ENCODE measurements at places on chromosomes 1 and 21.

- no peak for DNase-seq
These were observed 22.6 kb upstream of the FCGR2A start for GRCh38 chr1:161482610-161483009.

GRCh38 chr21:41655259-41655658 lies 111.6 kb downstream of the RIPK4 start:
- DNase-seq: no peak

DNA sequence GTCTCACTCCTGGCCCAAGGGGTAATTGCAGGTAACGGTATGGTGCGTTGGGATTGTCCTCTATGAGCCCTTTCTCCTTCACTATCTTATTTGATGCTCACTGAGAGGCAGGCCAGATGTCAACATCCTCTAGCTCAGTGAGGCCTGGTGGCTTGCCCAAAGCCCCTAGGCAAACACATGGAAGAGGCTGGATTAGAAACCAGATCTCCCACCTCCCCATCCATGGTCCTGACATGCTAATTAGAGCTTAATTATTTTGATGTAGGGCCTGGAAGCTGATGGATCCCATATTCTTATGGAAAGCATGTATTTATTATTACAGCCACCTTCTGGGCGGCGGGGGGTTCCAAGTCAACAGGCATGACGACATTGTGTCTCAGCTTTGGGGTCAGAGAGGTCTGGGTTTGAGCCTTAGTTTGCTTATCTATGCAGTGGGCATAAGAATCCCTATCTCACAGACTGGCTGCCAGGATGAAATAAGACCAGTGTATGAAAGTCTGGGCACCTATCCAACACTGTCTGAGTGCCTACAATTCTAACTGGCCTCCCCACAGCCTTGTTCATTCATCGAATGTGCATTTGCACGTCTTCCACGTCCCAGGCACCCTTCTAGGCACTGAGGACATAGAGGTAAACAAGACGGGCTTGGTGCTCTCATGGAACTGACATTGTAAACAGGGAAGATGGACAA lies 6.2 kb downstream of the SMPDL3B start:
- no peak for DNase-seq

DNA sequence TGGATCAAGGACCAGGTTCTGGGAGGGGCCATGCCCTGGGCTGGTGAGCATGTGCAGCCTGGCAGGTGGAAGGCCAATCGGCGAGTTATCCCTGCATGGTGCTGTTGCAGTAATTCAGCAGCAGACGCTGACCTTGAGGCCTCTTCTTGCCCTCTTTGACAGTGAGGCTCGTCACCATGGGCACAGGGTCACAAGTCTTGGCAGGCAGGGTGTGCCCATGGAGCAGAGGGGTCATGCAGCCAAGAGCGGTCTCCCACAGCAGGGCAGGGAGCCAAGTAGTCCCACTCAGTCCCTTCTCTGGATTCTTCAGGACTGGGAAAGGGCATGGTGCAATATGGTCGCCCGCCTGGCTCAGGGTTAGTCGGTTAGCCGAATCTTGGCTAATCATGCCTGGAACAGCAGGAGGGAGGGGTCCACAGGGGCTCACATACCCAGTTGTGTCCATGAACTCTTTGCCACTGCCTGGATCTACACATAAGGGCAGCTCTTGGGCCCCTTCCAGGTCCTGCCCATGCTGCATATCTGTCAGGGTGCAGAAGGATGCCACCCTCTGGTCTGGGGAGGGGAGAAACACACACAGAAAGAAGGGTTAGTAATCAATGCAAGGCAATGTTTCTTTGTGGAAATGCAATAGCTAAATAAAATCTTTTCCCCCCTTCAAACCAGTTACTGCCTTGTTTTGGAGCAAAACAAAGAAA lies 226.8 kb downstream of the SIPA1L2 start:
- no peak for DNase-seq

DNA sequence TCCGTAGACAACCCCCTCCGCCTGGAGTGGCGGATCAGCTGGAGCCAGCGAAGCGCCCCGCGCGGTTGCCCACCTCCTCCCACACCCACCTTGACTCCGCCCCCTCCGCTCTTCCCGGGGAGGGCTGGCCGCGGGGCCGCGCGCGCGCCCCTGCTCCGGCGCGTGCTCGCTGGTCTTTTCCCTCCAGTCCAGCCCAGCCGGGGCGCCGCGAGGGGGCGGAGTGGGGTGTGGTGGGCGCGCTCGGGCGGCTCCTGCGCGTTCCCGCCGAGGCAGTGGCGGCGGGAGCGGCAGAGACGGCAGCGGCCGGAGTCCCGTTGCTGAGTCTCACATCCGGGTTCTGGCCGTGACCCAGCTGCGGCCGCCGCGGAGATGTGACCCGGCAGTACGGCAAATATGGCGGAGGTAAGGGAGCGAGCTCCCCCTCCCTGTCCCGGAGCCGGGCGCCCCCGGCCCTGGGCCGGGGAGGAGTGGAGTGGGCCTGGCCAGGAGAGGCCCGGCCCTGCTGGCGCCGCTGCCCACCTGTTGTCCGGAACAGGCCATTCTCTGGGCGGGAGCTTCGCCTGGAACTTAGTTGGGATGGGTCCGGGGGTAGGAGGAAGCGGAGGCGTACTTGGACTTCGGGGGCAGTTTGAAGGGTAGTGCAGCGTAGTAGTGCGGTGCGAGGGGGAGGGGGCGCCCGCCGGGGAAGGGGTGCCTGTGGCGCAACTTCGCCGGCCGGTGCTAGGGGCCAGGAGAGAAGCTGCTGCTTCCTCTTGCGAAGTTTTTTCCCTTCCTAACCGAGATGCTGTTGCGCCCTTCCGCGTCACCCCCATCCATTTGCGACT lies 5.4 kb downstream of the MIER1 start:
- DNase-seq: peak; percentile 97

GRCh38 chr1:95096218-95096841 lies 20.8 kb upstream of the TLCD4 start:
- no peak for DNase-seq

DNA sequence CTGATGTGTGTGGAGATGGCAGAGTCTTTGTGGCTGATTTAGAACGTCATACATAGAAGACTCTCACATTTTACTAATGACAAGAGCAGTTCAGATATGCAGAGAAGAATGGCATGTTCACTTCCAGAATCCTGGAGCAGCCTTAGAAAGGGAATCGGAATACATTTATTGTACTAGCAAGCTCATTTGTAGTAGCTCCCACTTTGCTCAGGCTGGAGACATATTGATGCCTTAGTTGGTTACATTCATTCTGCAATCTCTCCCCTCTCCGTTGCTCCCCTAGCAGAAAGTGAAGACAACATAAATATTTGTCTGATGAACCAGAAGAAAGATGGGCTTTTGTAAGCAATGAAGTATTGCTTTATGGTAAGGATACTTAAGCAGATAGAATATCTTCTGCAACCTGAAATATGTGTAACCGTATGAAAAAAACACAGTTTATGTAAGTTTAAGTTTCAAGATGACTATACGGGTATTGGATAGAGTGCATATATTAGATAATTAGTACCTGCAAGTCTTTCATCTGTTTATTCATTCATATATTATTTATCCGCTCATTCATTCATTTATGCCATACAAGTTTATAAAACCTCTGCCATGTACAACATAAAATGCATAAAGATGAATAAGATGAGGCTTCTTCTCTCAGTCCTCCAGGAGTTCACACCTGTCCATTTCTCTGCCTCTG lies 135.7 kb downstream of the CNIH3 start:
- no peak for DNase-seq

DNA sequence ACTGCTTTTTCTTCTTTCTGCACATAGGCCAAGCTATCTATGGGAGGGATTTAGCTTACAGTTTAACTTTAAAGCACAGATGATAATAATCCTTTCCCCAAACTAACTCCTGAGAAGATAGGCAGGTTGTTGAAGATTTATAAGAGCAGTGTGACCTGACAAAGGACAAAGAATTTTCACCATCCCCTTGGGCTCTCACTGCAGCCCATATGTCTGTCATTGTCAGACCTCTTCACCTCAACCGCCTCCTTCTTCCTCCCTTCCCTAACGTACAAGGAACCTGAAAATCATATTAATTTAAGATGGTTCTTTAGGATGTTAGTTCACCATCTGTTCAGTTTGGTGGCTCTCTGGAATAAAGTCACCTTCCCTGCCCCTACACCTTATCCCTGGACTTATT lies 5.0 kb downstream of the RNU1-2 start:
- DNase-seq: no peak

- DNase-seq: no peak
These were observed 840.0 kb upstream of the B3GALT2 start for GRCh38 chr1:194026422-194026821.

- DNase-seq: no peak
These were observed at the start of gene NCF2 for GRCh38 chr1:183590244-183591191. NCF2 (minus strand) TSS chr1:183590459; CDS start chr1:183590329, 130 bp downstream.

GRCh38 chr1:153934746-153935145 lies 11.8 kb downstream of the DENND4B start:
- no peak for DNase-seq

DNA sequence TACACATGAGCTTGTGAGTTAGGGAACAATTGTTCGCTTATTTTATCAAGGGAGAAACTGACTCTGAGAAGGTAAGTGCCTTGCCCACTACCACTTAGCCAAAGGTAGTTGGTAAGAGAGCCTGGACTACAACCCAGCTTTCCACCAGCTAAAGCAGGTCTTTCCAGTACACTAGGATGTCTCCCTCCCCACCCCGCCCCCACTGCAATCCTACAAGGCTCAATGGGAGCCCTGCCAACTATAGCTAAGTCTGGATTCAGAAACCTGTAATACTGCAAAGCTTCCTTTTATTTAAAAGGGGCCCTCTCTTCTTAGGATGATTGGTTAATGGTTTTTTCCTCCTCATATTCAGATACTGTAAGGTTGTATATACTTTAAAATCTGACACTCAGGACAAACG lies 102.0 kb upstream of the C8B start:
- peak; percentile 18 for DNase-seq

GRCh38 chr1:203040513-203041275 lies 14.4 kb downstream of the PPFIA4 start:
- no peak for DNase-seq

DNA sequence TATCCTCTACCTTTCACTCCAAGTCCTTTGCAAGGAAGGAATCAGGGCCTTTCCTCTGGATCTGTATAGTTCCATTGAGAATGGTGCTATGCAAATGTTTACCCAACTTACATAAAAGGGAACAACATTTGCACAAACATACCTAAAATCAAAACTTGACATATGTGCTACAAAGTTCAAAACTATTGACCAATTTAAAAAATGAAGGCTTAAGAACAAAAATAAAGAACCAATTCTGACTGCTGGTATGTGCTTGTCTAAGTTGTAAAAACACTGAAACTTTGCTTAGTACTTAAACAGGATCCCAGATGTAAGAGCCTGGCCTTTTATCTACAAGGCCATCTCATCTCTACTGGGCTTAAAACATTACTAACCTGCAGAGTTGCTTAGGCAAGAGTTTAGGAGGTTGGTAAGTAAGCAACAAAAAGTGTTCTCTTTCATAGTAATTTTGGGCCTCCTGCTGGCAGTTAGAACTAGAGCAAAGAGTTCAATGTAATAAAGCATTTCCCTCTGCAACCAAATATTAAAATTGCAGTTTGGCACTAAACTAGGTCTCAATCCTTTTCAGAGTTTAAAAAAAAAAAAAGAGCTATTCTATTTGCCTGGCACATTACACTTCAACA lies 2.0 kb downstream of the SCMH1 start:
- DNase-seq: no peak
